ENCODE measurements at places on chromosomes 3 and 15.

- no peak for DNase-seq
These were observed 311.4 kb downstream of the TBC1D5 start for GRCh38 chr3:17431004-17431403.

GRCh38 chr3:123766193-123767008 is 117.7 kb downstream of the MYLK start:
- no peak for DNase-seq

GRCh38 chr3:160869825-160870224 is 113.8 kb downstream of the PPM1L start:
- no peak for DNase-seq

GRCh38 chr15:89051875-89052274 is 36.4 kb upstream of the ABHD2 start:
- DNase-seq, result no peak

GRCh38 chr3:9563851-9564250 is 10.2 kb upstream of the LHFPL4 start:
- DNase-seq, result no peak

DNA sequence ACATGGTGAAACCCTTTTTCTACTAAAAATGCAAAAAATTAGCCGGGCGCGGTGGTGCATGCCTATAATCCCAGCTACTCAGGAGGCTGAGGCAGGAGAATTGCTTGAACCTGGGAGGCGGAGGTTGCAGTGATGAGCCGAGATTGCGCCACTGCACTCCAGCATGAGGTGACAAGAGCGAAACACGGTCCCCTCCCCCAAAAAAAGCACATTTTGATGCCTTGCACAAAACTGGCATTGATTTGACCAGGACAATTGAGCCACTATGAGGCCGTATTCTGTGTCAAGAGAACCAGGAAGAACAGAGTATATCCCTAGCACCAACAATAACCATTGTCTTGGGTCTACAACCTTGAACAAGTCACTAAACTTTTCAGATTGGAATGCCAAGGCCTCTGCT is 50.6 kb downstream of the SH3BP5 start:
- DNase-seq, result no peak

GRCh38 chr15:41885841-41886240 is 8.0 kb downstream of the SPTBN5 start:
- DNase-seq, result no peak

DNA sequence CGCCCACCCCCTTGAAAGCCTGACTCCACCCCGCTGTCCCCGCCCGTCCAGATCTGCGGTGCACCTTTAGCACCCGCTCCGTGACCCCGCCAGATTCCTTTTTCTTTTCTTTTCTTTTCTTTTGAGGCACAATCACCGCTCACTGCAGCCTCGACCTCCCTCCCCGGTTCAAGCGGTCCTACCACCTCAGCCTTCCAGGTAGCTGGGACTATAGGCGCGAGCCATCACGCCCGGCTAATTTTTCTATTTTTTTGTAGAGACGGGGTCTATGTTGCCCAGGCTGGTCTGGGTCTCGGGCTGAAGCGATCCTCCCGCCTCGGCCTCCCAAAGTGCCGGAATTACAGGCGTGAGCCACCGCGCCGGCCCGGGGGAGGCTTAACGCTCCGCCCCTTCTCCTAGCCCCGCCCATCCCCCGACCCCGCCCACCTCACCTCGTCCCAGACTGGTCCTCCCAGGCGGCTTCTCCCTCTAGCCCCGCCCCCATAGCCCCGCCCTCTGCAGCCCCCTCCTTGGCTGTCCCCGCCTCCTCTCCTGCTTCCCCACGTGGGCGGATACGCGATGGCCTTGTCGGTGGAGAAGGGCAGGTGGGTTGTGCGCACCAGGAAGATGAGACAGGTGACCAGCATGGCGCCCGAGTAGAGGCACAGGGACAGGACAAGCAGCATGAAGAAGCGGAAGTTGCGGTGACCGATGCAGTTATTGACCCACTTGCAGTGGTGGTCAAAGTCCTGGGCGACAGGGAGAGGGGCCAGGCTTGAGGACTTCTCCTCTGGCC is 3.2 kb downstream of the ZDHHC19 start:
- DNase-seq, result peak; percentile 50

DNA sequence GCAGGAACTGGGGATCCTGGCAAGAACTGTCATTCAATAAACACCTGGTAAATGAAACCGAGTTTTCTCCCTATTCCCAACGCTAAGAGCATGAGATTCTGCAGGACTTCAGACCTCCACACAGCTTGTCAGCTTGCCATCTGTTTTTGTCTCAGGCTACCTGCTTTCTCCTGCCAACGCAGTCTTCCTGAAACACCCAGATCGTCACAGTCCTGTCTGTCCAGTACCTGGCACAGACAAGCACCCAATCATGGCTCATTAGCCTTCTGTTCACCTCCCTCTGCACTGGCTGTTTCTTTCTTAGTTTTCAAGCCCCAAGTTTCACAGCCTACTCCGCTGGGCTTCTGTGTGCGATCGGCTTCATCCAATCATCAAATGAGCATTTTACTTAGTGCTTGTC is 5.0 kb downstream of the SLC12A8 start:
- no peak for DNase-seq

DNA sequence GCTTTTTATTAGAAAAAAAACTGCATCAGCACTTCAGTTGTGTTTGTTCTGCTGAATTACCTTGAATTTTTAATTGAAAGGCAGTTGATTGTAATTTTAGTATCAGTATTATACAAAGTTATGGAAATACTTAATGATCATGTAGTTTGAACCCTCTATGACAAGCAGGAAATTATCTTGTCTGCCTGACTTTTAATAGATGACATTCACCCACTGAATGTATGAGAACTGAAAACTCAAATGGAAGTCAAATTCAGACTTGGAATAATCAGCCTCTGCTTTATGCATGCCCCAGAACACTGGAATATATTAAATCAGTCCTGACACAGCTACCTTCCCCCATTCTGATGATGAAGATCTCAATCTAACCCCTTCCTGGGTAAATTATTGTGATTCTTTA is 73.5 kb downstream of the SLC49A4 start:
- no peak for DNase-seq

GRCh38 chr15:72800833-72801481 is 17.4 kb upstream of the ADPGK start:
- DNase-seq, result no peak

GRCh38 chr3:112822064-112823055 is 24.3 kb downstream of the CD200R1L start:
- DNase-seq, result no peak

DNA sequence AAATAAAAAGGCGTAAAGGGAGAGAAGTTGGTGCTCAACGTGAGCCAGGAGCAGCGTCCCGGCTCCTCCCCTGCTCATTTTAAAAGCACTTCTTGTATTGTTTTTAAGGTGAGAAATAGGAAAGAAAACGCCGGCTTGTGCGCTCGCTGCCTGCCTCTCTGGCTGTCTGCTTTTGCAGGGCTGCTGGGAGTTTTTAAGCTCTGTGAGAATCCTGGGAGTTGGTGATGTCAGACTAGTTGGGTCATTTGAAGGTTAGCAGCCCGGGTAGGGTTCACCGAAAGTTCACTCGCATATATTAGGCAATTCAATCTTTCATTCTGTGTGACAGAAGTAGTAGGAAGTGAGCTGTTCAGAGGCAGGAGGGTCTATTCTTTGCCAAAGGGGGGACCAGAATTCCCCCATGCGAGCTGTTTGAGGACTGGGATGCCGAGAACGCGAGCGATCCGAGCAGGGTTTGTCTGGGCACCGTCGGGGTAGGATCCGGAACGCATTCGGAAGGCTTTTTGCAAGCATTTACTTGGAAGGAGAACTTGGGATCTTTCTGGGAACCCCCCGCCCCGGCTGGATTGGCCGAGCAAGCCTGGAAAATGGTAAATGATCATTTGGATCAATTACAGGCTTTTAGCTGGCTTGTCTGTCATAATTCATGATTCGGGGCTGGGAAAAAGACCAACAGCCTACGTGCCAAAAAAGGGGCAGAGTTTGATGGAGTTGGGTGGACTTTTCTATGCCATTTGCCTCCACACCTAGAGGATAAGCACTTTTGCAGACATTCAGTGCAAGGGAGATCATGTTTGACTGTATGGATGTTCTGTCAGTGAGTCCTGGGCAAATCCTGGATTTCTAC is at the start of gene RARB:
Gene RARB, plus strand, starts transcription at position 322 of the 847 bp plus-strand sequence. Its CDS starts 469 bp downstream, at position 791.
- no peak for DNase-seq

- DNase-seq, result no peak
These were observed 58.7 kb upstream of the ACAN start for GRCh38 chr15:88744548-88745020.

- DNase-seq, result no peak
These were observed 94.7 kb downstream of the LRIG1 start for GRCh38 chr3:66406163-66406562.

- peak; percentile 38 for DNase-seq
These were observed 747 bp upstream of the ZNF592 start for GRCh38 chr15:84747416-84748273.

DNA sequence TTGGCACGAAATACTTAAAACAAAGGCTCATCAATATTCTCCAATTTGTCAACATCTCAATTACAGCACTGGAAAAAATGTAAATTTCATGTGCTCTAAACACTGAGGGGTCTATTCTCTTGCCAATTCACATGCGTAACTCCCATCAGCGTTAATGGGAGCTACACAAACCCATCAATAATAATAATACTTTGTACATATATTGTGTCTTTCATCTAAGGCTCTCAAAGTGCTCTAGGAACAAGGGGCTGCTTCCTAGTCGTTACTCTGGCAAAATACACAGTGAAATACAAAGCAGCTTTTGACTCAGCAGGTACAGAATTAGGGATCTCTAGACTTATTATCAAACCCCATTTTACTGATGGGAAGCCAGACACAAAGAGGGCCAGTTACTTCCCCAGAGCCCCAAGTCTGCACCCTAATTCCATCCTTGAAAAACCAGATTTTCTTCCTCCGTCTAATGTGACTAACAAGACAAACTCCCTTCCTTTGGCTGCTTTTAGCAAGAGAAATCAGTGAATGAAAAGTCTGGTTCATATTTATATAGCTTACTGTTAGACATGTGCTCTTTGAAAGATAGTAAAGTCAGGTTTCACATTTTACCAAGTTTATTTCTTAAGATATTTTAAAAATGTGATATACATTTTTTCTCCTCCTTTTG is 20.0 kb downstream of the MEIS2 start:
- DNase-seq, result no peak

- no peak for DNase-seq
These were observed 129.0 kb downstream of the SERPINI1 start for GRCh38 chr3:167864552-167864874.

DNA sequence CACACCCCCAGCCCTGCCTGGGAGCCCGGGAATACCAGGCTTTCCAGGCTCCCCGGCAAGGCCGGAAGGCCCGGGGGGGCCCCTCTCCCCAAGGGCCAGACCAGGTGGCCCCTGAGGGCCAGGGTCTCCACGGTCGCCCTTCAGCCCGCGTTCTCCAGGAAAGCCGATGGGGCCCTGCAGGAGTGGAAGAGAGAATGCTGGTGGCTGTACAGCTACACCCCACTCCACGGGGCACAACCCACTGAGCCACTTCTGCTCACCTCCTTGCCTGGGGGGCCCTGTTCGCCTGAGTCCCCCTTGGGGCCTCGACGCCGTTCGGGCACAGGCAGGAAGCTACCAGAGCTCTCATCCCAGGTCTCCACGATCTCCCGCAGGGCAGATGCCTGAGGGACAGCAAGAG is 11.8 kb upstream of the UCN2 start:
- DNase-seq, result no peak

- DNase-seq, result no peak
These were observed 33.9 kb upstream of the MED12L start for GRCh38 chr3:151051533-151051932.

GRCh38 chr3:52920841-52921240 is 23.5 kb upstream of the STIMATE start:
- DNase-seq, result no peak

DNA sequence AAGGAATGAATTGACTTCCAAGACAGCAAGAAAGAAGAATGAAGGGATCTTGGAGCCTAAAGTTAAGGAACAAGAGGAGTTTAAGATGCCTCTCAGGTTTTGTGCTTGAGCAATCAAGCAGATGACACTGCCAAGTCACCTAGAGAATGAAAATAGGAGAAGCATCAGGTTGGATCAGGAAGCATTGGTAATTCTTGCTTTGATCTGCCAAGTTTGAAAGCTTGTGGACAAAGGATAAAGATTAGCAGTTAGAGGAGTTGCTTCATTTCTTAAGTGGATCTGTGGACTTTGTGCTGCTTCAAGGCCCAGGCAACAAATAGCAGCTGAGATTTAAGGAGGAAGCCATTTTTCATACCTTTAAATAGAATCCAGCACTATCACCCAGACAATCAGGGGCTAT is 35.6 kb downstream of the FRMD5 start:
- no peak for DNase-seq

DNA sequence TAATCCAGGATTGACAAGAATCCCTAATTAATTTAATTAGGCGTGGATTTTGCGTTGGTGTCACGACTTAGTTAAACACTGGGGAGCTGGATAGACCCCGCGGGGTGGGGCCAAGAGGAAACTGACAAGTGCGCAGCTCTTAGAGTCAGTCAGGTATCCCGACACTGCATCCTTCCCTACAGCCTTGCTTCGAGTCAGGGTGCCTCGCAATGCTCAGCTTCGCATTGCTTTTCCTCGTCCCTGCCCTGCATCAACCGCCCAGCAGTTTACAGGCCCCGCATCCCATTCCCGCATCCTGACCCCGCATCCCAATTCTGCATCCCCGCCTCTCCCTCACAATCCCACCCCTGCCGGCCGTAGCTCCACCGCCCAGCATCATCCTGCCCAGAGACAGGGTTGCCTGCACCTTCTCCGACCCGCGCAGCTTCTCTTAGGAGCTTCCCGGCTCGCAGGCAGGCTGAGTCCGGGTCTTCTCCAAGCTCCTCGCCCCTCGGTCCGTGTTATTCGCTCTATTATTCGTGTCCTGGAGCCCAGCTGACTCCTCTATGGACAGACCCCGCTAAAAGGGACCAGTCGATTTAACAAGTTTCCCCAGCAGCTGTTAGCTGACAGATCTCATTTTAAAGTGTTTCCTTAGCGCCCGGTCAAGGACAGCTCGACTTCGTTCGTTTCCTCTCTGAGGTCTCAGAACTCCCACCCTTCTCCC is 699 bp upstream of the SHOX2 start:
- no peak for DNase-seq

GRCh38 chr15:63517628-63518027 is 13.2 kb downstream of the USP3 start:
- DNase-seq, result no peak

GRCh38 chr15:27576576-27576975 is 522.5 kb downstream of the OCA2 start:
- DNase-seq, result no peak

GRCh38 chr15:94225616-94226015 is 5.7 kb upstream of the MCTP2 start:
- no peak for DNase-seq

GRCh38 chr3:182258538-182259177 is 534.6 kb upstream of the ATP11B start:
- DNase-seq, result no peak

DNA sequence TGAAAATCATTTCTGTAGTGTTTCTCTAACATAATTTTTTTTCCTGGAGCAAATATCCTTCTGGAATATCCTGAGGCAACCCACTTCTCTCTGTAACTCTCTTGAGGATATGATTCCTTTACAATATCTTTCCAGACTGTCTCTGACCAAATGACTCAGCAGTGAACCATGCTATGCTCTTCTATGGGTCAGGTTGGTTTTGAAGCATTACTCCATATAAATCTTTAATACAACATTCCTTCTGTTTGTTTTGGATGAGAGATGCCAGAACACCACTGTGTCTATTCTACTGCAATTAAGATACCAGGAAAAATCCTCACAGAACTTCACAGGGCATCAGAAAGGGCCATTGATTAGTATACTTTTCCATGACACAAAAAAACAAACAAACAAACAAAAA is 626.4 kb upstream of the ZNF385D start:
- no peak for DNase-seq

- no peak for DNase-seq
These were observed 8.7 kb downstream of the HLTF start for GRCh38 chr3:149077628-149078027.

All from stimulated activated CD8-positive, alpha-beta memory T cell treated with anti-CD3 and anti-CD28 coated beads, Interleukin-7, amount 100 ng/mL, for 4 hours (primary cell).